Thymus (tissue), 14 donors: ENCODE measurements at places on chromosomes 4 and X. TPM values are rescaled to one million over a fixed set of nuclear protein-coding genes. Genes with fewer than 3 reads are reported as not detected.

NLGN3 gene
- 0.19 TPM for total RNA-seq

FGF13 gene
- total RNA-seq, result 1.1 TPM

SATL1 gene
- total RNA-seq, result 0.09 TPM

TCEAL2 gene
- 0.09 TPM for total RNA-seq

TAF7L gene
- total RNA-seq, result 0.19 TPM

BTC gene
- total RNA-seq, result 0.42 TPM

LDB2 gene
- total RNA-seq, result 10.1 TPM
